ENCODE measurements at places on chromosomes 16 and 17. TPM values are rescaled to one million over a fixed set of nuclear protein-coding genes. Genes with fewer than 3 reads are reported as not detected.

The MT4 gene
- not detected for total RNA-seq

- DNase-seq, result no peak
- no peak overlapping the region for H3K27ac ChIP-seq
- peaks cover 71% of the 10 kb centered on the region for H3K27me3 ChIP-seq
- peaks cover 10% of the 10 kb centered on the region for H3K4me1 ChIP-seq
- H3K4me3 ChIP-seq, result no peak overlapping the region
Measured at GRCh38 chr17:50209472-50210239, 8.2 kb upstream of the COL1A1 start.

The TMC7 gene
- not detected for total RNA-seq

The KRT40 gene
- total RNA-seq, result not detected

- no peaks in the 10 kb centered on the region for H3K36me3 ChIP-seq
- no peak overlapping the region for H3K27ac ChIP-seq
- peaks cover 27% of the 10 kb centered on the region for H3K27me3 ChIP-seq
- H3K4me3 ChIP-seq, result no peak overlapping the region
- no peak for DNase-seq
Measured at GRCh38 chr16:80362816-80363215, 178.0 kb upstream of the DYNLRB2 start.

All from T-helper 17 cell (primary cell).